T-cell (primary cell): ENCODE measurements at places on chromosomes 16 and 17. TPM values are rescaled to one million over a fixed set of nuclear protein-coding genes. Genes with fewer than 3 reads are reported as not detected.

Gene NT5C
- total RNA-seq: 70.3 TPM

Gene MYH1
- not detected for total RNA-seq

GRCh38 chr17:13362341-13363122, 239.2 kb downstream of the HS3ST3A1 start:
- no peaks in the 10 kb centered on the region for H3K4me1 ChIP-seq
- no peak overlapping the region for H3K4me3 ChIP-seq
- H3K27ac ChIP-seq: no peak overlapping the region
- no peaks in the 10 kb centered on the region for H3K36me3 ChIP-seq

Gene COQ7
- total RNA-seq: 11.8 TPM

- no peak overlapping the region for H3K4me3 ChIP-seq
- no peak overlapping the region for H3K27ac ChIP-seq
- DNase-seq: no peak
Observed at GRCh38 chr17:41907633-41908539, 10.9 kb downstream of the ACLY start.

- H3K4me1 ChIP-seq: peaks cover 26% of the 10 kb centered on the region
- no peak overlapping the region for H3K27ac ChIP-seq
- peak; percentile 64 for DNase-seq
- H3K4me3 ChIP-seq: no peak overlapping the region
Observed at GRCh38 chr17:82551779-82552457, 32.4 kb downstream of the FOXK2 start.

DNA sequence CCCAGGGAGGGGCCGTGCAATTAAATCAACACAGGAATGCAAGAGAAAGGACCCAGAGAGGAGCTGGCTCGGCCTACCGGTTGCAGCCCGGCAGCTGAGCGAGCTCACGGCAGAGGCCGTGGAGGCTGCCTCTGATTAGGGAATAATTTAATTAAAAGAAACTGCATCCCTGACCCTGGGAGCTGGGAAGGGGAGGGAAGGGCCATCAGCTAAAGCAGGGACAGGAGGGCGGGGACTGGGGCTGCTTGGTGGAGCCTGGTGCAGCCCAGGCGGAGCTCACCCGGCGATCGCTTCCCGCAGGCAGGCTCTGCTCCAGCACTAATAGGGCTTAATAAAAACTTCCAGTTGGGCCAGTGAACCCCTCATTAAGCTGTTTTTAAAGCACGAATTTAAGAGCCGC, 43.4 kb downstream of the LMF1 start:
- H3K27me3 ChIP-seq: no peaks in the 10 kb centered on the region
- DNase-seq: no peak

DNA sequence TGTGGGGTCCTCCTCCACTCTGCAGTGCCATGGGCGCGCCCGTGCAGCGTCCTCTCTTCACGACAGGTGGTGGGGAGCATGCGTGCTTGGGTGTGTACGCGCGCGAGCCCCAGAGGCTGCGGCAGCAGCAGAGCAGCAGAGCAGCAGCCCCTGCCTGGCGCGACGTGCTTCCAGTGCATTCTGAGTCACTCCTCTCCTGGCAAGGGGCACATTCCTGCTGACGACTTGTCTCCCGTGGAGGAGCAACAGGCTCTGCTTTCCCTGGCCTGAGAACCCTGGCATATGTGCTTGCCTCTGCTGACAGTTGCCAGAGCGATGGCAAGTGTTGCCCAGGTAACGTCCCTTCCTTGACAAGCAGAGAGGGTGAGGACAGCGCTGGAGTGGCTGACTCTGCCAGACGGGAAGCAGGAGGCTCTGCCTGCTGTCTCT, 133.8 kb upstream of the PLCG2 start:
- no peak overlapping the region for H3K27ac ChIP-seq
- no peaks in the 10 kb centered on the region for H3K4me1 ChIP-seq
- H3K36me3 ChIP-seq: no peaks in the 10 kb centered on the region
- DNase-seq: no peak
- H3K27me3 ChIP-seq: no peaks in the 10 kb centered on the region
- no peak overlapping the region for H3K4me3 ChIP-seq

Gene GAS7
- 5.0 TPM for total RNA-seq

GRCh38 chr17:59764292-59764741, 56.9 kb downstream of the VMP1 start:
- H3K36me3 ChIP-seq: peaks cover 3% of the 10 kb centered on the region
- H3K27me3 ChIP-seq: no peaks in the 10 kb centered on the region
- H3K4me1 ChIP-seq: no peaks in the 10 kb centered on the region
- H3K27ac ChIP-seq: no peak overlapping the region

Gene KAT8
- total RNA-seq: 102 TPM

DNA sequence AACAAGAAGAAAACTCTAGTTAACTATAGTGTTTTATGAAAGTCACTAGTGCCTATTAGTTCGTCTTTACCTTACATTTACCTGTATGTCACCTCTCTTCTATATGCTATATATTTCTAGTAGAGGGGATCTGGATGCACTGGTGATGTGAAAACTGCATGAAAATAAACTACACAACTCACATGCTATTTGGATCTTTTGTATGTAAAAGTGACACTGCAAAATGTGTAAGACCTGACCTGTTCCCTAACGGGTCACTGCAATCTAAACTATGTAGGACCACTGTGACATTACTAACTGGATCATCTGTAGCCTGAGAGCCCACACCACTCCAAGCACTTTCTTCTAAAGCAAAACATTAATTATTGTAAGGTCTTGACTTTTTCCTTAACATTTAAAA, 1.7 kb downstream of the BLMH start:
- no peaks in the 10 kb centered on the region for H3K27me3 ChIP-seq
- no peak for DNase-seq
- H3K4me1 ChIP-seq: peaks cover 11% of the 10 kb centered on the region
- no peak overlapping the region for H3K4me3 ChIP-seq
- no peak overlapping the region for H3K27ac ChIP-seq
- peaks cover 37% of the 10 kb centered on the region for H3K36me3 ChIP-seq

DNA sequence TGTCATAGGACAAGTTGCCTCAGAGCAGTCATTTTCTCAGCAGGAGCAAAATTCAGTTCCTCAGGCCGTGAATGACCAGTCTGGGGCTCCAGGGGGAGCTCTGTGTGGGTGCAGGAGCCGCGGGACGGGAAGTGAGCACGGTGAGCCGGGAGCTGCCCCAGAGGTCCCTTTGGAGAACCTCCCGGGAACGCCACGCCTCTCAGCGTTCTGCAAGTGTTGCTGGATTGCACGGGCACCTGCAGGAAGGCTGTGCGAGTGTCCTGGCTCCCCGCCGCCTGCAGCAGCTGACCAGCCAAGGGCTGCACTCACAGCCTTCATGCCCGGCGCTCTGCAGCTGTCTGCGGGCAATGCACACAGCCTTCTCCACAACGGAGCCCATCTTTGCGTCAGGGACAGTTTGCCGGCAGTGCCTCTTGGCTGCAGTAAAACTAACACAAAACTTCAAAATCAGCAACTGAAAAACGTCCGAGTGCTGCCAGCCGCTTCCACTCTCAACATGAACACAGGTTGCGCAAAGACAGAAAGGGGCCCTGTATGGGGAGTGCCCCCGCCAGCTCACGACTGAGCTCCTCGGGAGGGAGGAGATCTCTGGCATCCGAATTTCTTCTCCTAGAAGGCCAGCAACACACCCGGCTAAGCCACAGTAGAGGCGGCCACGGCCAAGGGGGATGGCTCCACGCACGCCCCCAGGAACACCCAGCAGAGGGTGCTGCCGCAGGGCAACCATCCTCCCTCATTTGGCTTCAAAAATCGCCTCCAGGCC, 16.0 kb downstream of the NDUFAF8 start:
- peaks cover 56% of the 10 kb centered on the region for H3K36me3 ChIP-seq
- H3K4me1 ChIP-seq: no peaks in the 10 kb centered on the region
- no peak overlapping the region for H3K4me3 ChIP-seq
- no peak for DNase-seq
- H3K27ac ChIP-seq: no peak overlapping the region

DNA sequence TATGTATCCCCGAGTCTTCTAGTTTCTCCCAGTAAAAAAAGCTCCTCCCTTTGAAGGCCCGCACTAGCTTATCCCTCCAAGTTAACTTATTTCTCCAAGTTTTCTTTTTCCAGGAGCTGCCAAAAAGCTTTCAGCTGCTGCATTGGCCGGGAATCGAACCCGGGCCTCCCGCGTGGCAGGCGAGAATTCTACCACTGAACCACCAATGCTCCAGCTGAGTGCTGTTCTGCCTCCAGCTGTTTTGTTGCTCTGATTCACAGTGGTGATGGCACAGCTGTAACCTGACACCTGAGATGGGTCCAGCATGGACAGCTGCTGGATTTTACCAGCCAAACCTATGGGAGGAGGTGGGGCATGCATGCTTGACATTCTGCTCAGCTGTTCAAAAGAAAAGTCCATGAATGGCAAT, 22.1 kb downstream of the VAC14 start:
- no peaks in the 10 kb centered on the region for H3K4me1 ChIP-seq
- DNase-seq: no peak
- peaks cover 85% of the 10 kb centered on the region for H3K36me3 ChIP-seq

- peaks cover 12% of the 10 kb centered on the region for H3K4me1 ChIP-seq
- no peak overlapping the region for H3K27ac ChIP-seq
- H3K4me3 ChIP-seq: no peak overlapping the region
- no peak for DNase-seq
- H3K36me3 ChIP-seq: no peaks in the 10 kb centered on the region
Observed at GRCh38 chr16:24024971-24025370, 189.2 kb downstream of the PRKCB start.

Gene BAHCC1
- 0.82 TPM for total RNA-seq

Gene TRIM47
- 19.1 TPM for total RNA-seq

DNA sequence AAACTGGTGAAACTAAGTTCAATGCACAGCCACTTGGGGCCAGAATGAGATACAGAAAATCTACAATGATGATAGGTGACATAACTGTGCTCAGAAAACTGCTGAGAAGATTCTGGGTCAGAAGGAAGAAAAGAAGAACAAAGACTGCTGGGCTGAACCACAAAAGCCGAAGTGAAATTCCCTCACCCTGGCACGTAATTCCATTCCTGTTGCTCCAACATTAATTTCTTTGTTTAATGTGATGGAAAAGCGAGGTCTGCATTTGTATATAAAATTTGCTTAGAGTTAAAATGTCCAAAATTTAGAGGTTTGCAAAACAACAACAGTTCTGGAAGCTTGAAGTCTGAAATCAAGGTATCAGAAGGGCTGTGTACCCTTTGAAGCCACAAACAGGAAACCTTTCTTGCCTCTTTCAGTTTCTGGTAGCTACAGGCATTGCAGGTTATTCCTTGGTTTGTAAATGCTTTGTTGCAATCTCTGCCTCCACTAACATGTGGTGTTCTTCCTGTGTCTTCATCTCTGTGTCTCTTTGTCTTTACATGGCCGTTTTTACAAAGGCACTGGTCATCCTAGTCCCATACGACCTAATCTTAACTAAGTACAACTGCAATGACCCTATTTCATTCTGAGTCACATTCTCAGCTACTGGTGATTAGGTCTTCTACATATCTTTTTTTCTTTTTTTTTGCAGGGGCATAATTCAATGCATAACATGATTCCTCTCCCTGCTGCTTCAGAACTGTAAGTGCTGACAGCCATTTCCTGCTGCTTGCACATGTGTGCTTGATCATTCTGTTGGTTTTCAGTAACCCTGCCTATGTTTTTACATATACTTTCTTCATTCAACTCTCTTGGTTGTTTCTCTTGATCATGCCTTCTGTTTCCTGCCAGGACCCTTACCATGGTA, 603.0 kb upstream of the CDH8 start:
- H3K27me3 ChIP-seq: no peaks in the 10 kb centered on the region
- H3K4me1 ChIP-seq: no peaks in the 10 kb centered on the region
- no peak overlapping the region for H3K27ac ChIP-seq
- no peak overlapping the region for H3K4me3 ChIP-seq
- no peak for DNase-seq
- H3K36me3 ChIP-seq: no peaks in the 10 kb centered on the region

Gene SREBF1
- 24.6 TPM for total RNA-seq

Gene MEIOC
- 0.72 TPM for total RNA-seq

GRCh38 chr17:2178798-2179501, 124.0 kb downstream of the HIC1 start:
- no peaks in the 10 kb centered on the region for H3K4me1 ChIP-seq
- peaks cover 72% of the 10 kb centered on the region for H3K36me3 ChIP-seq
- no peak for DNase-seq
- H3K27me3 ChIP-seq: no peaks in the 10 kb centered on the region
- no peak overlapping the region for H3K27ac ChIP-seq

- H3K4me3 ChIP-seq: no peak overlapping the region
- no peak overlapping the region for H3K27ac ChIP-seq
- H3K36me3 ChIP-seq: no peaks in the 10 kb centered on the region
- H3K27me3 ChIP-seq: no peaks in the 10 kb centered on the region
- DNase-seq: no peak
- H3K4me1 ChIP-seq: no peaks in the 10 kb centered on the region
Observed at GRCh38 chr16:5649762-5650743, 552.5 kb upstream of the EEF2KMT start.

Gene CDH1
- total RNA-seq: 1.4 TPM

DNA sequence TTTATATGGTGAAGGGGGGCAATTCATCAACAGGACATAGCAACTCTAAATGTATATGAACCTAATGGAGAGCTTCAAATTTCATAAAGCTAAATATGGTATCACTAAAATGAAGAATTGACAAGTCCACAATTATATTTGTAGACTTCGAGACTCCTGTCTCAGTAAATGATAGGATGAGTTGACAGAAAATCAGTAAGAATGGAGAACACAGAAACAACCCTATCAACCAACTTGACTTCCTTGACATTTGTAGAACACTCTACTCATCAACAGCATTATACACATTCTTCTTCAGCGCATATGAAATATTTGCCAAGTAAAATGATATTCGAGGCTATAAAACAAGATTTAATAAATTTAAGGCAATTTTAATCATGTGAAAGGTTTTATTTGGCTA, 322.9 kb upstream of the MAF start:
- no peaks in the 10 kb centered on the region for H3K36me3 ChIP-seq
- DNase-seq: no peak
- H3K27ac ChIP-seq: no peak overlapping the region
- H3K27me3 ChIP-seq: no peaks in the 10 kb centered on the region
- H3K4me3 ChIP-seq: no peak overlapping the region
- H3K4me1 ChIP-seq: no peaks in the 10 kb centered on the region

GRCh38 chr16:85310868-85311585, 198.8 kb upstream of the CIBAR2 start:
- no peaks in the 10 kb centered on the region for H3K36me3 ChIP-seq
- peak overlapping the region; percentile 44 for H3K27ac ChIP-seq
- DNase-seq: peak; percentile 40
- H3K4me1 ChIP-seq: peaks cover 43% of the 10 kb centered on the region
- H3K4me3 ChIP-seq: peak overlapping the region; percentile 49
- peaks cover 40% of the 10 kb centered on the region for H3K27me3 ChIP-seq

DNA sequence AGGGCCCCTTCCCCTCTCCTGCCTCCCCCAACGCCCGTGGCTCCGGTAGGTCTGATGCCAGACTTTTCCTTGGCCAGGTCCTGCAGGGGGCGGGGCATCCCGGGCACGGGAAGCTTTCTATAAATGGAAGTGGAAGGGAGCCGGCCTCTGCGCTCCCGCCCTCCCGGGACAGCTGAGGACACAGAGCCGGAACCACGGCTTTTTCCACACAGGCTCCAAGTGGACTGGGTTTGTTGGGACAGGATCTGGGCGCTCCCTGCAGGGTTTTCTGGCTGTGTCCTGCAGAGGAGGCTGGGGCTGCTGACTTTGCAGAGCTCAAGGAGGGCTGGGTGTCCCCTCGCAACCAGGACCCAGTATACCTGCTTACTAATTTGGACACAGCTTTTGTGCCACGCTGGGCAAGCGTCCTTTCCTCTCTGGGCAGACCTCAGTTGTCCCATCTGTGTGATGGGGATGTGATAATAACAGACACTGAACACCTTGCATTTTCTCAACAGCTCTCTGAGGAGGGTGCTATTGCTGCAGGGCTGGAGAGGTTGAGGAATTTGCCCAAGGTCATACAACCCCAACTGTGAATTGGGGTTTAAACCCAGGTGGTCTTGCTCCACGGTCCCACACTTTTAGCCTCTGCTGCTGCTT, 1.8 kb downstream of the TNS4 start:
- no peak overlapping the region for H3K27ac ChIP-seq
- no peaks in the 10 kb centered on the region for H3K36me3 ChIP-seq
- H3K27me3 ChIP-seq: peaks cover 18% of the 10 kb centered on the region
- DNase-seq: no peak
- no peak overlapping the region for H3K4me3 ChIP-seq
- H3K4me1 ChIP-seq: peaks cover 5% of the 10 kb centered on the region
